ENCODE measurements at places on chromosomes 2 and 18.

- no peak for DNase-seq
Measured at GRCh38 chr2:231332388-231332787, 63.1 kb upstream of the B3GNT7 start.

DNA sequence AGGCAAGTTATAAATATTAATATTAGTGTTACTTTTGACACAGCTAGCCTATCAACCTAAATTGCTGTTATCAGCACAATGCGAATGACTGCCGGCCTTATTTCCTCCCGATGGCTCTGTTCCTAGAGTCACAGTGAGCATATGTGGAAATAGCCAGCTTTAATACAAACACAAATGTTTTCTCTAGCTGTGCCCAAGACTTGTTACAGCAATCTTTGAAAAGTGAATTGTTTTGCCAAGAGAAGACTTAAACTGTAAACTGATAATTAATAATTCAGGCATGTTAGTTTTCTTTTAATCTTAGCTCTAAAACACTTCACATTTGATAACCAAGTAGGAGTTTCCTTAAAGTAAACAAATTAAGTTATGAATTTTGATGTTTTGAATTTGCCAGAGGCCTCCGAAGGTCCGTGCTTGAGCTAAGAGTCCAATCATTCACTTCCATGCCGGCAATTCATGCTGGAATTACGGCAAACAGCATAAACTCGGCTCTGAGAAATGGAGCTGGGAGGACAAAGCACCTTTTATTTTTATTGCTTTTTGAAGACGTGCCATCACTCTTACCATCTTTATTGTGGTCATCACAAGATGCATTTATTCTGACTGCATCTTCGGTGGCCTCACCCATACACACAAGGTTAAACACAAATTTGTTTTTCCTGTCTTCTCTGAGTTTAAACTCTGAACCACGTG, 184.5 kb upstream of the CWC22 start:
- no peak for DNase-seq

DNA sequence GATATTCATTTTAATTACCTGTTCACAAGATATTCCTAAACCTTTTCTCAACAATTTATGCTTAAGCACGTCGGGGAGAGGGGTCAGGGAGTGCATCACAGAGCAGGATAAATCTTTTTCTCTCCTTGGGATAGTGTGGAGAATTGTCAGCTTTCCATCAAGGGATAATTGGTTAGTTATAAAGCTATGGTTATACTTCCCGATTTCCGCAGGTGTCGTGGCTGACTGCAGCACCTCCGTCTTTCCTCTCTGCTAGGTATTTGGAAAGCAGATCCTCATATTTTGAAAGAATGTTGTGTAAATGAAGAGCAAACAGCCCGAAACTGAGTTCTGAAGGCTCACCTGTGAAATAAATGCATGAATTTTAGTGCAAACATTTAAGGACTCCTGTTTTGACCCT, 778 bp downstream of the DYNC2LI1 start:
- DNase-seq, result no peak

DNA sequence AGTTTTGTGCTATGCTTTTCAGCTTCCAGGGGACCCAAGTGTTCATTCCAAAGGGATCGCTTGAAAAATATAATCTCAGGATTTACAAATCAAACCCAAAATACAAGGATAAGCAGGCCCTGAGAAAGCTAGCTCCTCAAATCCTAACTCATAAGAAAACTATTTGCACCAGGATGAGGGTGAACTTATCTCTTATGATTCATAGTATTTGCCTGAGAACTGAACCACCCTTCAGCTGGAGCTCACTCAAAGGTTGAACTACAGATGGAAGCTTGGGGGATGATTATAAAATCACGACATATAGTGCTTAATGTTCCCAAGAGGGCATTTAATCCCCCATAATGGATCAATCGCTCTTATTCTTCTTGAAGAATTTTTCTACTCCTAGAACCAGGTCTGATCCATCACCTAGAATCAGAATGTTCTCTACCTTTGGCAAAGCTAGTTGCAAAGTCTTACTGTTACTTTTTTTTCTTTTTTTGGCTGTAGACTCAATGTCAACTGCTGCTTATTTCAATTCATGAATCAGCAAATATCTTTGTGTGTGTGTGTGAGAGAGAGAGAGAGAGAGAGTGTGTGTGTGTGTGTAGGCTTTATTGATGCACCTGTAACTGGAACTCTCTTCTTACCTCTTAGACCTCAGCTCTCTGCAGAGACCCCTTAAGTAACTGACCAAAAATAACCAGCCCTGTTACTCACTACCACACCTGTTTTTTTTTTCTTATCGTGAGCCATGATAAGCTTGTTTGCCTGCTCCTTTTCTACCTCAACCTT, 44.8 kb downstream of the ARL4C start:
- no peak for DNase-seq

DNA sequence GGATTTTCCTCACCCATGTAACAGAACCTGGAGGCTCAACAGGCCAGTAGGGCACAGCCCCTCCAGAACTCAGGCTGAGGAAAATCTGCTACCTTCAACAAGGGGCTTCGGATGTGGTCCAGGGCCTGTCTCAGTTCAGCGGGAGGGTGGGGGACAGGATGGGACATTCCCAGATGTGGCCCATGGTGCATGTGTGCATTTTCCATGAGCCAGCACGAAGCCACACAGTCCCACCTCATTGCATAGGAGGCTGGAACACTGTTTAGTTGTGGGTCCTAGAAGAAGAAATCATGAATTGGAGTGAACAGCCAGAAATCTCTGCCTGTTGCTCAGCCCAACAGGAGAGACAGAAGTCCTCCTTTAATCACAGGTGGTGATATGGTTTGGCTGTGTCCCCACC, 469.6 kb upstream of the MYT1L start:
- DNase-seq, result no peak

GRCh38 chr2:101123795-101124471, 27.2 kb downstream of the TBC1D8 start:
- no peak for DNase-seq

DNA sequence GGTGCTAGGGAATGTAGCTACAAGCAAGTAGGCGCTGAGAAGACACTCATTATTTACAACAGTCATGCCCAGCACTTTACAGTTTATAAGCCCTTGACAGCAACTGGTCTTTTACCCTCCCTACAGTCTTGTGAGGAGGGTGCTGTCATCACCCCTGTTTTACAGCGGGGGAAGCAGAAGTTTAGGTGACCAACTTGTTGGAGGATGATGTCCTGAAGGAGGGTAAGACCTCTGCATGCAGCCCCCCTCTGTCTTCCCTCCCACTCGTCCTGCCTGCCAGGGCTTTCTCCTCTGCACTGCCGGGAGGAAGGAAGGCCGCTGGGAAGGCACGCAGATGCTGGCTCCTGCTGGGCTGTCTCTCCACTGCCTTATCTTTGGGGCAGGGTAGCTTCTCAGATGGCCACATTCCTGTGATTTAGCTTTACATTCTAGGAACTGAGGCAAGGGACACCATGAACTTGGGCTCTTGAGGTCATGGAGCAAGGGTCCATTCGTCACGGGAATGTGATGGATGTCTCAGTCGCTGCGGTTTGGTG, 972 bp downstream of the IL1R1 start:
- DNase-seq, result no peak

DNA sequence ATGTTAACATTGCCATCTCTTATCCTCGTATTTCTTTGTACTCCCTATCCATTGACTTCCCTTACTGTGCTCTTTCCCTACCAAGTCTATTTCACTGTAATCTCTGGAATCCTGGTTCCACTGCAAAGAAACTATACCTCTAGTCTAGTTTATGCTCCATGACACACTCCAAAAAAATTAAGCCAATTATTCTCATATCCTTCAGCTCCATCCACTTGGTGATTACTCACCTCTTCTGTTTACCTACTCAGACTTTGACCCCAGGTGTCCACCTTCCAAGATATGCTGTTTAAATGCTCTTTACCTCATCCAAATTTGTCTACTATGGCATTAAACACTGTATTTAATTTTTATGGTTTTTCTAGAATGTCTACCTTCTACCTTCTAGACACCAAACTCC, 137.9 kb downstream of the ATAD2B start:
- DNase-seq, result no peak

GRCh38 chr2:32958821-32959220, 12.1 kb downstream of the LTBP1 start:
- DNase-seq, result no peak

DNA sequence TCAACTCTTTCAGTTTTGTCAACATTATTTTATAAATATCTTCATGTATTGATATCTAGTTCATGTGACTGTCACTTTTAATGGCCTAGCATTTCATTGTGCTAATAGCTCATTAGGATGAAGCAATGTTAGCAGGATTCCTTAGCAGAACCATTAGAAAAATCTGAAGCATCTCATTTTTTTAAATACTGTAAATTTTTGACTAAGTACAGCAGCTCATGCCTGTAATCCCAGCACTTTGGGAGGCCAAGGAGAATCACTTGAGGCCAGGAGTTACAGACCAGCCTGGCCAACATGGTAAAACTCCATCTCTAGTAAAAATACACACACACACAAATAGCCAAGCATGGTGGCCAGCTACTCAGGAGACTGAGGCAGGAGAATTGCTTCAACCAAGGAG, 15.6 kb upstream of the ANTXR1 start:
- no peak for DNase-seq

DNA sequence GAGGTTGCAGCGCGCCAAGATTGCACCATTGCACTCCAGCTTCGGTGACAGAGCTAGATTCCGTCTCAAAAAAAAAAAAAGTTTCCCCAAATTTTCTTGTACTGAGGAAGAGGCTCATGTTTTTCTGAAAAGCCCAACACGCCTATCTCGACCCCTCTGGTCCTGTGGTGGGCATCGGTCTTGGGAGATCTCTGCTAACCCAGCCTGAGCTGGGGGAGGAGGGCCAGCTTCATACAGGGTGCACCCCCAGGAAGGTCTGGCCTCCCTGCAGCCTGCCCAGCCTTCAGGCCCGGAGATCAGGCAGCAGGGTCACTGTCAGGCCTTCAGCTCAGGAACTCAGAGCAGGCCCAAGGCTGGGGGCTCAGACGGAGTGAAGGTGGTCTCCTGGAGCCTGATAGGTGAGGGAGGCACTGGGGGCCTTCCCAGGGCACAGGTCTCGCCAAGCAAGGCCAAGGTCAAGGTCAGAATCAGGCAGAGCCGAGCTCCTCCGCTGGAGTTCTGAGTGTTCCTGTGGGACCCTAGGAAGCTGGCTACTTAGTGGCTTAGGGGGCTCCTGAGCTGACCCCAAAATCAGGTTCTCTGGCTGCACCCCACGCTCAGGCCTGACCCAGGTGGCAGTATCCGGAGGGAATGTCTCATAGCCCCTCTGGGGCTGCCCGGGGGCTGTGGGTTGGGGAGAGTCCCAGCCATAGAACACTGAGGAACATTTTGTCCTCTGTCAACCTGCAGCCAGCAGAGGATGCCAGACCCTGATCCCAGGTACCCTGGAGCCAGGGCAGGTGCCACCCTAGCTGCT, 37.9 kb upstream of the SMAD7 start:
- no peak for DNase-seq

DNA sequence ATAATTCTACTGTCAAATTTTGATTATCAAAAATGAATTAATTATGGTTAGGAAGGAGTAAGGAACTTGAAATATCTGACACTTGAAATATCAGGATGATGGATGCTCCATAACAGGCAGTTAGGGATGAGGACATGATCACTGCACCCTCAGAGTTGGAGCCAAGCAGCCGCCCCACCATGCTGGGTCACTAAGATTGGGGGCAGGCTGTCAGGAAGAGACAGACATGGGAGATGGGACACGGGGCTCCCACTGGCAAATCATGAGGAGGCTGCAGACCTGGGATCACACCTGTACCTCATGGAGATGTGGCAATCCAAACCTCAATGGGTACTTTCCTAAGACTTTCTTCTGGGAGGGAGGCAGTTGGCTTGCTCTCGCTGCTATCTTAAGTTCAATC, 982.0 kb upstream of the ZEB2 start:
- DNase-seq, result no peak

DNA sequence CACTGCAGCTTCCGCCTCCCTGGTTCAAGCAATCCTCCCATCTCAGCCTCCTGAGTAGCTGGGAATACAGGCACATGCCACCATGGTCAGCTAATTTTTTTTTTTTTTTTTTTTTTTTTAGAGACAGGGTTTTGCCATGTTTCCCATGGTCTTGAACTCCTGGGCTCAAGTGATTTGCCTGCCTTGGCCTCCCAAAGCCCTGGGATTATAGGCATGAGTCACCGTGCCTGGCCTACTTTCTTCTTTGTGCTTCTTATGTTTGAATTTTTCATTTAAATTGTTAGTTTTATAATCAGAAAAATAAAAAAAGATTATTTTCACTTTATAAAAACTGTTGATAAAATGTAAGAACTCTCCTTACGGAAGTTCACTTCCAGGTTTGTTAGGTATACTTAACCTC, 101.5 kb upstream of the LPIN2 start:
- no peak for DNase-seq

DNA sequence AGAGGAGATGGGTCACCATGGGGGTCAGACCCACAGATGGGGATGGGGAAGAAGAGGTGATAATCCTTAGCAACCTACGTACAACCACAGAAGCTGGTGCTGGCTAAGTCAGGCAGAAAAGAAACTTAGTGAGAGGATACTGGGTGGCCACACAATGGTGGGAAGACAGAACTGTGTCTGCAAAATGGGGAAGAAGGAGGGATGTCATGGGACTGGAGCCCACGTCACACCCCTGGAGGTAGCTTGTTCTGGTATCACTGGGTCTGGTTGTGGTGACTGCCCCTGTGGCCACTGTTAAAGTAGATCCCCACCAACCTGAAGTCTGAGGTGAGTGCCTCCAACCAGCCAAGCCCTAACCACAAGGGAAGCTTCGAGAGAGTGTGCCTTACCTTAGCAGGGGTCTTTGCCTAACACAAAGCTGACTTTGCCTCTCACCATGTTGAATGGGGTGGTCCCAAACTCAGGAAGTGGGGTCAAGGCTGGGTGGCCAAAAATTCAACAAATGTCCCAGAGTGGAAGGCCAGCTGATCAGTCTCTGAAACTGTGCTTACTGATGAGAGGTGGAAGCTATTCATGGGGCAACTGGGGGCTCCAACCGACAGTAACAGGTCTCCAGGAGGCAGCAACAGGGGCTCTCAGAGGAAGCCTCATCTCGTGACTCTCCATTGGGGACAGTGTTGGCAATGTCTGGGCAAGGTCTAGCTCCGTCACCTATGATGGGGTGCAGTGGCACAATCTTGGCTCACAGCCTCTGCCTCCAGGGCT, 64.8 kb upstream of the SLC1A4 start:
- DNase-seq, result no peak

DNA sequence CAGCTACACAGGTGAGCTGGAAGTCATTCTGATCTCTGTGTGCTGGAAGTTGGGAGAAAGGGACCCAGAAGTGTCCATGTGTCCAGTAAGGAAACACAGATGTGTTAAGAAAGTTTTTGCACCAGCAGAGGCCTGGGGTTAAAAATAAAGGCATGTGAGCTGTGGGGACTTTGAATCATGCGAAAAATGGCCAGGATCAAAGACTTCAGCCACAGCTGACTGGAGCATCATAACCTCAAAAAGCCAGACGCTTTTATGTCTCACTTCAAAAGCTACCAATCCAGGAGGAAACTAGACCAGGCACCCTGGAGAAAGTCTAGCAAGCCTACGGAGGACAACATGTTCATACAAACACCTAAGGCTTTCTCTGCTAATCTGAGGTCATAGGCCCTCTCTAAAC, 503.6 kb upstream of the REG3G start:
- DNase-seq, result no peak

GRCh38 chr2:46400016-46400415, 79.3 kb upstream of the TMEM247 start:
- no peak for DNase-seq
